ENCODE measurements at places on chromosomes 2 and 18.

- DNase-seq: no peak
Measured at GRCh38 chr18:48488388-48488850, 50.4 kb upstream of the CTIF start.

DNA sequence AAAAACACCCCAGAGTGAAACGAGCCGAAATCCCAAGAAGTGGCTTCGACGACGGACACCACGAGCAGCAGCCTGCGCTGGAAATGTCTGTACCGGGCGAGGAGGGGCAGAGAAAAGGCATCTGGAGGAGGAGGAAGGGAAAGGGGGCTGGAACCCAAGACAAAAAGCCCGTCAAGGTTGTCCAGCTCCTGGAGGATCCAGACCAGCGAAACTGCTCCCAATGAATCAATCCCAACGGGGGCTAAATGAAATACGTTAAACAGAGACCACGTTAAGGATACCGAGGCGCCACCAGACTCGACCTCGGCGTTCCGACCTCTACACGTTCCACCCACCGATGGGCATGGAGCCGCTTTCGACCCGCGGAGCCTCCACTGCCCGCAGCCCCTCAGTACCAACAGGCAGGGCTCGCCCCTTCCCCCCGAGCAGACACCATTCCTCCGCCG, 400 bp downstream of the CCDC88A start:
- no peak for DNase-seq

DNA sequence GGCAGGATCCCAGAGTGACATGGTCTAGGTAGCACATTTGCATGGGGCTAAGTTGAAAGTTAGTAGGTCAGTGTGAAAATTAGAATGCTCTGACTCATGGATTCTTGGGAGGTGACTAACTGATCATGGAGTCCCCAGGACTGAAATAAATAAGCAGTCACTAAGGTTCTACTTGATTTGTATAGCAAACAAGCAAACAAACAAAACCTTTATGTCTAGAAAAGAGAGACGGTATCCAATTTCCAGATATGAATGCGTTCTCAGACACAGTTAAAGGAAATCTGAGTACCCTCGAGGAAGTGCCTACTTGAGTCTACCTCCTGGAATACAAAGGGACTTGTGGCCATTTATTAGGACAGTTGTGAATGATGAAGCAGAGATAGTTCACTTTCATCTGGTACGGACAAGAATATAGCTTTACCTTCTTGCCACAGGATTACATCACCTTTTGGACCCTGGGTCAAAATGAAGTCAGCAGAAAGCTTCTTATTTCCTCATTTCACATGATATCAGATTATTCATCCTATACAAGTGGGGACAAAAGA, 54.3 kb upstream of the AGPS start:
- no peak for DNase-seq

DNA sequence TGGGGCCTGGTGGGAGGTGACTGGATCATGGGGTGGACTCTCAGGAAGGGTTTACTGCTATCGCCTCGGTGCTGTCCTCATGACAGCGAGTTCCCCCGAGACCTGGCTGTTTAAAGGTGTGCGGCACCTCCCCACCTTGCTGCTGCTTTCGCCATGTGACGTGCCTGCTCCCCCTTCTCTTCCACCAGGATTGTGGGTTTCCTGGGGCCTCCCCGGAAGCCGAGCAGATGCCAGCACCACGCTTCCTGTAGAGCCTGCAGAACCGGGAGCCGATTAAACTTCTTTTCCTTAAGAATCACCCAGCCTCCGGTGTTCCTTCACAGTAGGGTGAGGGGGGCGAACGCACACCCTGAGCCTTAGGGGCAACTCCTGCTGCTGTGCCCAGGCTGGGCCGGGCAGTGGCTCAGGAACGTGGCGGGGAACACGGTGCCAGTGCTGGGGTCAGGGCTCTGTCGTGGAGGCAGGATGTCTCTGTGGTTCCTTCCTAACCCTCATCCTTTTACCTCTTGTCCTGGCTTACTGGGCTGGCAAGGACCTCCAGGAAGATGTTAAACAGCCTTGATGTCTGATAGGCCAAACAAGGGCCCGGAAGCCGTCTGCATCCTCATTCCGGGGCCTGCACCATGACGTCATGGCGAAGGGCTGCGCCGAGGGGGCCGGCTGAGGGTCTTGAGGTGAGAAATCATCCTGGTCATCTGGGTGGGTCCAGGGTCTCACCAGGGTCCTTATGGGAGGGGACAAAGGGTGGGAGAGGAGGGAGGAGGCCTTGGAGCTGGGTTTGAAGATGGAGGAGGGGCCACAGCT, 12.7 kb downstream of the NEU4 start:
- DNase-seq: no peak

DNA sequence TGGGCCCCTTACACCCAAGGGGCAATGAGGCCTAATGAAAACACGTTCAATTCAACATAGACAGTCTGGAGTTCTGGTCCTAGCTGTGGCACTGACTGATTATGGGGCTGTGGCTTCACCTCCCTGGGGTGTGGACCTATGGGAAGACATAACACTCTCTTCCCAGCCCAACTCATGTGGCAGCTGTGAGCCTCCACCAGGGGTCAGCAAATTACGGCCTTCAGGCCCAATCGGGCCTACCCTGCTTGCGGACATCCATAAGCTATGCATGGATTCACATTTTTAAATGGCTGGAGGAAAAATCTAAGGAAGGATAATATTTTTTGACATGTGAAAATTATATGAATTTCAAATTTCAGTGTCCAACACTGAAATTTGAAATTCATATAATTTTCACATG, 101.3 kb downstream of the LOXHD1 start:
- no peak for DNase-seq

- no peak for DNase-seq
Measured at GRCh38 chr2:241017228-241017940, 19.0 kb downstream of the SNED1 start.

DNA sequence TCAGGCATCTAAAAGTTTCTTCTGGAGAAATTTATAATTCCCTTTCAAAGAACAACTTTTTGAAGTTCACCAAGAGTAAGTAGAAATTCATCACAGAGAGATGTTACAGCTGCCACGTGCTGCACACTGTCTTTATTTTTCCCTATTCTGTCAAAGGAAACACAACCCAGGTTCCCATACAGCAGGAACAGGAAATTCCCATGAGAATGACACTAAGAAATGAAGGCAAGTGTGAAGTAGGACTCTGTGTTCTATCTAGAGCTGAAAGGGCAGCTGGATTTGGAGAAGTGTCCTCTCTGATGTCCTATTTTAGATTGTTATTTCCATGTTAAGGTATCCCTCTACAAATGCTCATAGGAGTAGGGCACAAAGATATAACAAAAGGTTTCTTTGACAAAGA, 58.8 kb downstream of the PID1 start:
- DNase-seq: no peak
